ENCODE measurements at places on chromosomes 4 and X.
A peak's percentile ranks its signal among the peaks of the same experiment; 100 is the strongest.

- DNase-seq = no peak
These were observed 47.2 kb downstream of the ADRA2C start for GRCh38 chr4:3813151-3814052.

- no peak for DNase-seq
These were observed 26.7 kb upstream of the PLAC1 start for GRCh38 chrX:134684956-134685355.

DNA sequence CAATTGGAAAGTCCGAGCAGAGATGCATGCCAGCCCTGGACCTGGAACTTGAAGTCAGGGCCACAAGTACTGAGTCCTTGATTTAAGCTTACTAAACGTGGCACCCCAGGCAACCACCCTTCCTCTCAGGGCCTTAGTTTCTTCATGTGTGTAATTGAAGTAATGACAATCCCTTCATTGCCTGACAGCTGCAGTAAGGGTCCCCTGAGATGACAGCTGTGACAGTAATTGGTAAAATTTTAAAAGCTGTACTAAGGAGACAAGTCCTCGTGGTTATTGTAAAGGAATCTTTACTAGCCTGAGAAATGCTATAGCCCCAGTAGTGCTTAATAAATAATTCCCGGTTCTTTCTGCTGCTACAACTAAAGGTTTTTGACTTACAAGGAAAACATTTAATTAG lies 175.1 kb upstream of the RADX start:
- no peak for DNase-seq

DNA sequence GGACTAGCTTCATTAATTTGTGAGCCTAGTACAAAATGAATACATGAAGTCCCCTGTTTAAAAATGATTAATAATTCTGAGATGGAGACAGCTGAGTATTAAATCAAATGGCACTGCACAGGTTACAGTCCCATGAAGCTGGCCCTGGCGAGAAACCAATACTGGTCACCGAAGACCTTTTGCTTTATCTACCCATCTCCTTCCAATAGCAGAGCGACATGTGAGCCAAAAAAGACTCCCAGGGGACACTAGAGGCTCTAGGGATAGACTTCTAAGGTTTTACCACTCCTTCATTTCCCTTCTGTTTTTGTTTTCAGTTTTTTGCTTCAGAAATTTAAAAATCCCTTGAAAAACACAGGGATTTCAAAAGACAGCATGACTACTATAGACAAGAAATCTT lies 97.0 kb upstream of the CCSER1 start:
- no peak for DNase-seq

DNA sequence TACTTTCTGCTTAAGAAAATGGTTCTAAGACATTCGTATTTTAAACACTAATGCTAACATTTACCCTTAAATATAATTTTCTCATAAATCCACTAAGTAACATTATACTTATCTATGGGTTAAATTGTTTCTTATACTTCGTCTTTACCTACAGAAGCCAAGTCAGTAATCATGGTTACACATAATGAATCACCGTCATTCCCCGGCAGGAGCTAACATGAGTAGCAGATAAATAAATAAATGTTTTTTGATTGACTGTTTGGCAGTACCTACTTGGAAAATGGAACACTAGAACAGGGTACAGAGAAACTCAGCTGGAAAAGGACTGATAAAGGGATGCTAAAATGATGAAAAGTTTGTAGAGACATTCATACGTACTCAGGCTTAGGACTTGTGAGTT lies 430.4 kb downstream of the ACTRT1 start:
- DNase-seq = no peak

GRCh38 chr4:173527103-173527891 lies 2.7 kb downstream of the HAND2 start:
- no peak for DNase-seq

GRCh38 chrX:15566244-15566643 lies 34.5 kb downstream of the ACE2 start:
- no peak for DNase-seq

- DNase-seq = no peak
These were observed 889 bp downstream of the MGARP start for GRCh38 chr4:139278912-139279759.

- no peak for DNase-seq
These were observed 31.7 kb upstream of the MANBA start for GRCh38 chr4:102792361-102792936.

DNA sequence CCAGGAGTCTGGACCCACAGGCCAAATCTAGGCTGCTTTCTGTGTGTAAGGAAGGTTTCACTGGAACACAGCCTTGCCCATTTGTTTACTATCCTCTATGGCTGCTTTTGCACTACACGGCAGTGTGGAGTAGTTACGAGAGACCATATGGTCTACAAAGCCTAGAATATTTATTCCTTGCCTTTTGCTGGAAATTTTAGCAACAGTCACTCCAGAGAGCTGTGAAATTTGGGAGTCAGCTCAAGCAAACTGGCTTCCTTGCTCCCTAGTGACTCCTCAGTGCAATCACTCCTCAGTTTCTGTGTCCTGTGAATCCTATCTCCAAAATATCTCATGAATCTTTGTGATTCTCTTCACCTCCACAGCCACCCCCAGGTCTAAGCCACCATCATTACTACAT lies 99.0 kb upstream of the CPEB2 start:
- no peak for DNase-seq

GRCh38 chr4:29390921-29391320 lies 1329.2 kb upstream of the PCDH7 start:
- peak; percentile 51 for DNase-seq

DNA sequence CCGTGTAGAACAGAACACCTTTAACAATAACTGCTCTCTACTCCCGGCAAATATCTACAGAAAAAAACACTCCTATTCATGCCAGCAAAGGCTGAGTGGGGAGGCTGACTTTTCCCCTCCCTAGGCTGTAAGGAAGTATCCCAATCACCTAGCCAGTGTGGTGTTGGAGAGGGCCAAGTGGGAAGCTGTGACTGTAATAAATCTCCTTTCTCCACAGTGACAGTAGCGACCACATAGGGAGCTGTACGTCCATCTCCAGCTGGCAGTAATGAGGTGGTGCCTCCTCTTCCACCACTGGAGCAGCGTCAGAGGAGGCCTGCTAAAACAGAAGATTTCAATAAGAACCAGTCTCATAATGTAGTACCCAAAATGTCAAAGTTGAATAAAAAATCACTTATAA lies 47.9 kb upstream of the PLAC1 start:
- no peak for DNase-seq

- no peak for DNase-seq
These were observed 41.7 kb downstream of the ITM2A start for GRCh38 chrX:79325263-79325958.

DNA sequence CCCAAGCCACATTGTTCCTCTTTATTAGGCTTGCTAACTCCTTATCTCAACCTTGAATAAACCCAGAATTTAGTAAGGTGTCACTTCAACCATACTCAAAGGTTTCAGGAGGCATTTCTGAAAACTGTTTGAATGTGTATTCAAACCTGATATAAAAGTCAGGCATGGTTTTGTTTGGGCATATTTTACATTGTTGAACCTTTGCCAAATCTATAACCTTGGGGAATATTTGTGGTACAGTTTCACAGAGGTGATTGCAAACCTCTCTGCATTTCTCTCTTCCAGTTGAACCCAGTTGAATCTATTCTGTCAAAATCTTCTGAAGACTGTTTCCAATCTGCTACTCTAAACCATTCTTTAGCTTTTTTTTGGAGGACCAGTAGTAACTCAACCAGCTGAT lies 409.0 kb downstream of the TECRL start:
- DNase-seq = no peak

DNA sequence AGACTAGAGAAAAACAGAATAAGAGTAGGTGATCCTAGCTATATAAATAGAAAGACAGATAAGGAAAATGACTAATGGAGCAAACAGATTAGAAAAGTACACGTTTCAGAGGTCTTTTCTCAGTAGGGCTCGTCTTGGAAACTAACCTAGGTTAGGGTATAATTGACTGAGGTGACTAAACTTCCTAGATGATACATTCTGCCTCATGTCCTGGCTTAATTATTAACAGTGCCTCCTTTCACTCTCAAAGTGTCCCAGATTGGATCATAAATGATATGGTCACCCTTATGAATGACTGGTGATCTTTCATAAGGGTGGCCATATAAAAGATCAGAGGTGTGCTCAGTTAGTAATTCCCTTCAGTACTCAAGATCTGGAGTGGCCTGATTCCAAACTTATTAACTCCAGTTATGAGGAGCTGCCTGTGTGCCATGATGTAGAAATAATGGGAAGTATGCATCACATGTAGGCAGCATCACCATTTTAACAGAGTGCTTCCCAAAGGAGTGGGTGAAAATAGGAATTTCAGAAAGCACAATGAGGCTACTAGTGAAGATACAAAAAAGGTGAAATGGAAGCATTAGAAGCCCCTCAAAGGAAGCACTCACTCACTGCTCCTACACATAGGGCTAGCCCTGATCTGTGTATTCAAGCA lies 14.7 kb upstream of the GRIA3 start:
- DNase-seq = no peak

GRCh38 chr4:137702512-137702911 lies 170.2 kb upstream of the PCDH18 start:
- no peak for DNase-seq

DNA sequence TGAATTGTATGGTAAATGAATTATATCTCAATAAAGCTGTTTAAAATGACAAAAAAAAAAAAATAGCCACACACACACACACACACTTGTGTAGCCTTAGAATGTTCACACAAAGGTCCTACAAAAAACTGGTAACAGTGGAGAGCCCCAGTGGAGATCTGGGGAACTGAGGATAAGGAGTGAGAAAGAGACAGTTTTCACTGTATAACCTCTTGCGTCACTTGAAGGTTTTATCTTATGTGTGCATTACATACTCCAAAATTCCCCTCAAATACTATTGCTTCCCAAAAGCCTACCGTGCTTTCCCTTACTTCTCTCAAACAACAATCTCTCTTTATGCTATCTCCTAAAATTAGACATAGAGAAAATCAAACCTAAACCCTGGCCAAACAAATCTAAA lies 67.8 kb downstream of the SMC1A start:
- DNase-seq = no peak

DNA sequence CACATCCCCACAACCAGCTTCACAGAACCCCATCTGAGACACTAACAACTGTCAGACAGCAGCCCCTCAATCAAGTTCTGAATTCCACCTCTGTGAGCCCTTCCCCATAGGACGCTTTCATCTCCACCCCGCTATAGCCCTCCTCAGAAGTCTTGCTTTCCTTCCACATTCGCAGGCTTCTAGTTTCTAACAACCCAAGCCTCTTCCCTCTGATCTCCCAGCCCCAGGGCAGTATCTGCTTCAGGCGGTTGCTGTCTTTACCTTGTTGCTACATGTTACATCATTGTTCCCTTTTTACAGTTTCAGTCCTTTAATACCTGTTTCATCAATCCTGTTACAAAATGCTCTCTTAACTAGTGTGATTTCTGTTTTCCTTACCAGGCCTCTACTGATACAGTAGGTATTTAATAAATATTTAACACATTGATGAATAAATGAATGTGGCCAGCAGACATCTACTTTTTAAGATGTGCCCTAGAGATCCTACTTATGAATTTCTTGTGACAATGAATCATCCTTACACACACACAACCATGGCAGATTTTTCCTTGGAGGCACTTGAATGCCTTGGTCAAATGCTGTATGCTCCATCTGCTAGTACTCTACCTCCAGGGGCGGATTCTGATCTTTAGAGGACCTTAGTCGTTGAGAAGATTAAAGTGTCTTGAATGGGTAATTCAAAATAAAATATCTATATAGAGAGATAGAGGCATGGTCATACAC lies 164.7 kb upstream of the SLIT2 start:
- no peak for DNase-seq

GRCh38 chrX:40434947-40435346 lies 145.8 kb upstream of the ATP6AP2 start:
- DNase-seq = peak; percentile 0

DNA sequence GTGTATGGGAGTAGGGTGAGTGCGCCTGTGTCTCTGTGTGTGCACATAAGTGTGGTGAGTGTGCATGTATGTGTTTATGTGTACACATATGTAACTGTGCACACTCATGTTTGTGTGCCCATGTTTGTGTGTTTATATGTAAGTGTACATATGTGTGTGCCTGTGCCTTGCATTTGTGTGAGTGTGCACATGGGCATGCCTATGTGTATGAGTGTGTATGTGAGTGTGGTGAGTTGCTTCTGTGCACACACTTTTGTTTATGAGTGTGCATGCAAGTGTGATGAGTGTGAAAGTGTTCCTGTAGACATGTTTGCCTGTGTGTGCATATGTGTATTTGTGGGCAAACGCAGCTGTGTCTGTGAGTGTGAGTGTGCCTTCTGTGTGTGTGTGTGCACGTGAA lies 7.2 kb downstream of the IL9R start:
- DNase-seq = no peak

DNA sequence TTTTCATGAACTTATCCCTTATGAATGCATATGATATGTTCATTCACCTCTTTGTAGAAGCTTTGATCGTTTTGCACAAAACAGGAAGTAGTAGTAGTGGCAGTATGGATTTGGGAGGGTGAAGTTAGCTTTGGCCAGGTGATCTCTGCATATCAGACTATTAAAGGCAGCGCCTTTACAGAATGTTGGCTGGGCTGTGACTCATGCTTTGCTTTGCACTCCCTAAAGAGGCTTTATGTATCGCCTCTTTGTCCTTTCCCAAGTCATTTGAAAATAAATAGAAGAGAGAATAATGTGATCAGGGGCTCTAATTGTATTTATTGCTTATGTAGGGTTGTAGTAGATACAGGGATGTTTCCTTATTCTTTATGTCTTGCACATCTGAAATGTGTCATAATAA lies 50.4 kb downstream of the SHROOM3 start:
- no peak for DNase-seq
